ENCODE measurements at places on chromosomes 3 and 15.

- peak; percentile 37 for DNase-seq
Measured at GRCh38 chr15:100601163-100601562, 821 bp downstream of the LINS1 start.

DNA sequence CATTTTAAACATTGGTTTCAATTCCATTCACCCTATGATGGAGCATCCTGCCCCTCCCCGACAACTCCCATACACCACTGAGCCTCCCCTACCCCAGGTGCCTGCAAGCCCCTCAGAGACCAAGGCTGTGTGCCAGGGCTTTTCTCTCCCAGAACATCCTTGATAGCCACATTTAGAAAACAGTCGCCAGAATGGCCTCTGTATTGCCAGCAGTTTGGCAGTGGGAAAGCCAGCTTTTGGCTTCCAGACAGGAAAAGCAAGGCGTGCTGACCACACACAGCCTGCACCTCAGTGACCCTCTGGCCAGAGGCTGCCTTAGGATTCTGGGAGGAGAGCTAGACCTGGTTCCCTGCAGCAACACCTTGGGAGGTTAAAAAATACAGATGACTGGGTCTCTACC, 18.2 kb upstream of the HRH1 start:
- DNase-seq = peak; percentile 69

- peak; percentile 15 for DNase-seq
Measured at GRCh38 chr15:97745481-97746071, 214.9 kb upstream of the ARRDC4 start.

DNA sequence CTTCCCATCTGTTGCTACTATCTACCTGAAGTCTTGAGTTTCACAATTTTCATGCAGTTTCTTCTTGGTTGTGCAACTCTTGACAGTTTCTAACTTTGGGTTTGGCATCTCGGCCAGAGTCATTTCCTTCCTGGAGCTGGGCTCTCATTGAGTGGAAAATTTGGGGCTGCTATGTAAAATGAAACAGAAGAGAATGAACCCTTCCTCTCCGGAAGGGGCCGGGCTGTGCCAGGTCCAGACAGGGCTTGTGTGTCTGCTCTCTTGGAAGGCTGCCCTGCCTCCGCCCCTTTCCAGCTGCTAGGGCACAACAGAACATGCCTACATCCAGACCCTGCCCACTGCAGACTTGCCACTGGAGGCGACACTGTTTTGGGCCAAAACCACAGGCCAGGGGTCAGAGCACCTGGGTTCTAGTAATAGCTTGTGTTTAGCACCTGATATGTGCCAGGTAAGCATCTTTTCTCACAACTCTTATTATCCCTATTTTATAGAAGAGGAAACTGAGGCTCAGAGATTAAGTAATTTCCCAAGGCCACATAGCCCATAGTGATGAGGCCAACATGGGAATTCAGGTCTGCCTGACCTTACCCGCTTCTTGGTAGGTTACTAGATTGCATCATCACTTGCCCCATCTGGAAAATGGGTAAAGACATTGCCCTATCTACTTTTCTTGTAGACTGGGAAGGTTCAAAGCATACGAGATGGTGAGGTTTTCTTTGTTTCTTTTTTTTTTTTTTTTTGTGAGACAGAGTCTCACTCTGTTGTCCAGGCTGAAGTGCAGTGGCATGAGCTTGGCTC, 25.0 kb downstream of the IRAK2 start:
- DNase-seq = peak; percentile 58

GRCh38 chr3:113051787-113052186, 61.0 kb downstream of the GTPBP8 start:
- DNase-seq = peak; percentile 29

DNA sequence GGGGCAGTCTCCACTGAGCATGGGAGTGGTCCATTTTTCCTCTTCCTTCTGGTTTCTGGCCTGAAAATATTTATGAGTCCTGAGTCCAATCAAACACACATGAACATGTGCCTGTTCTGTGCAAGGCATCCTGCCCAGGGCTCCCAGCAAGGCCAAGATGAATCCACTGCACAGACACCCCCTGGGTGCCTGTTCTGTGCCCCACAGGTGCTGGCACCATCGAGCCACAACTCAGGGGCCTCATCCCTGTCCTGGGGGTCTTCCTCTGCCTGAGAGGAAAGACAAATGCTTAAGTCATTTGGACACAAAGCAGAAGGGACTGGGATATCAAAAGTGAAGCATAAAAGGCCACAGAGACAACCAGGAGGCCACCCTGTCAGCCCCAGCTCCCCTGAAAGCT, 87.4 kb upstream of the IQSEC1 start:
- no peak for DNase-seq
